Mesangial cell (primary cell): ENCODE measurements at places on chromosomes 5 and 9. TPM values are rescaled to one million over a fixed set of nuclear protein-coding genes. Genes with fewer than 3 reads are reported as not detected.

Gene ABLIM3
- 4.2 and 7.0 TPM in 2 replicates for total RNA-seq

Gene CDH9
- 0.25 TPM in 1 of 2 replicates, not detected in the other for total RNA-seq

Gene ROR2
- 0.98 and 4.9 TPM in 2 replicates for total RNA-seq

Gene MEGF10
- 1.1 and 6.8 TPM in 2 replicates for total RNA-seq

Gene PDCD1LG2
- total RNA-seq, result 0.89 and 2.0 TPM in 2 replicates

Gene ARHGEF39
- 0.89 and 11.1 TPM in 2 replicates for total RNA-seq

Gene SPINK6
- not detected in 2 replicates for total RNA-seq

Gene TOPORS
- total RNA-seq, result 9.6 and 10.1 TPM in 2 replicates

Gene RLN2
- 1.0 and 2.3 TPM in 2 replicates for total RNA-seq

Gene DOCK8
- 0.49 and 2.8 TPM in 2 replicates for total RNA-seq

Gene SLC22A4
- total RNA-seq, result 1.1 and 2.1 TPM in 2 replicates
